ENCODE measurements at places on chromosomes 2 and 18.

DNA sequence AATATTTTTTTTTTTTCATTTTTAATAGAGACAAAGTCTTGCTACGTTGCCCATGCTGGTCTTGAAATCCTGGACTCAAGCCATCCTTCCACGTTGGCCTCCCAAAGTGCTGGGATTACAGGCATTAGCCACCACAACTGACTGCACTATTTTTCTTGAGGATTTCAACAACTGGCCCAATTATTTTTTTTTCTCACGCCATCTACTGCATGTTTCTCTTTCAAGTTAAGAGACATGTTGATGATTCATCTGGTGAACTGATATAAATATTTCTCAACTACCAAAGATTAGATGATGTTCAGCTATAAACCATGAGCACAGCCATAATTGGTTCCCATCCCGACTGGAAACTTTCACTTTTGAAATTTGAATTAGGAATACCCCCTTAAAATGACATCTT lies 688.4 kb upstream of the SYT4 start:
- no peak for DNase-seq

DNA sequence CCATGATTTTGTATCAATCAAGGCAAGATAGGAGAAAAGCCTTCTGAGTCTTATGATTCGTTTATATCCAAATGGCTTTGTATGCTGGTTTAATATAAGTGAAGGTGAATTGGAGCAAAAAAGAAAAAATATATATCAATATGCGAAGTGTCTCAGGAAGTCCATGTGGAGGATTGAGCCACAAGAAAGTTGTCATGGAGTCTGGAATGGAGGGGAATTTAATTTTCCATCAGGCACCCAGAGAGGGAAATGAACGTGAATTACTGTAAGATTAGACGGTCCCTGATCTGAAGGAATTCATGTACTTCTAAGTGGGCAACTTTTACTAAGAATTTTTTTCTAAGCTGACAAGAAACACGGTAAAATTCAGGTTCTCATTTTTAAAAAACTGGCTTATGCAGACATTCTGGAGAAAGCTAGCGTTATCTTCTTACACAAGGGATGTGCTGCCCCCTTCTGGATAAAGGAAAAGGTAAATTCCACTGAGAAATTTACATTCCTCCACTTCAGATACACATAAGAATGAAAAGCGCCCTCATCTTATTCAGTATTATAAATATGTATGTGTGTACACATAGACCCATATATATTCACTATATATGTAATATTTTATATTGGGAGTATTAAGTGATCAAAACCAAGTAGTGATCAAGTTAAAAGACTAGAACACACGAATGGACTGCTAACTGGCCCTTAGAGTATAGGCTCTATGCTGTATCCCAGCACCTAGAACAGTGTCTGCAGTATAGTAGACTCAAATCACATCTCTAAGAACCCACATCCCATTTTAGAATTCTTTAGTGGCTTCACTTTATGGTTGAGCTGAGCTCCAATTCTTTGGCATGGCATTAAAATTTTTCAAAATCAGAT lies 289.0 kb upstream of the TFPI start:
- DNase-seq, result peak; percentile 36

- DNase-seq, result no peak
Measured at GRCh38 chr2:216349366-216349765, 22.9 kb downstream of the MARCHF4 start.

DNA sequence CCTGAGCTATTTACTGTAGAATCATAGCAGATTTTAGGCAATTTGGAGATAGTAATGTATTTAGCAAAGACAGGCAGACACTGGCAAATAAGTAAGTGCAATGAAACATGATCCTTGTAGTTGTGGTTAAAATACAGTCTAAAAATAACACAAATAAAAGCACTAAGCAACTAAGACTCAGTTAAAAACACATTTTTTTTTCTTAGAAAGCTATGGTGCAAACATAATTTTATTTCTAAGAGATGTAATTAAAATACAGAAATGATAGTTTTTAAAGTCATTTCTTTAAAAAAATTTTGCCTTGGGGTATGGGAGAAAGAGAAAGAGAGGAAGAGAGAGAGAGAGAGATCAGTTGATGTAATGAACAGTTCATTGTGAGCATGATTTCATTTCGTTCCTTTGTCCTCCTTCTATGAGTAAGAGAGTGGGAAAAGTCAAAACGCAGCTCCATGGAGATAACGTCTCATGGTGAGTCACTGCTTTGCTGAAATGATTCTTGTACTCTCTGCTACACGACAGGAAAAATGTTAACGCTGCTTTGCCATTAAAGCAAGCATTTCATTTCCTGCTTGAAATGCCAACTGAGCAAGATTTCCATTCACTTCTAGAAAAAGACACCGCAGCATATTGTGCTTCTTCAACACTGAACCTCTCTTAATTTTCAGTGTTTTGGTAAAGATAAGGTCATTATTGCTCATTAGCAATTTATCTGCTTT lies 61.3 kb upstream of the PGAP1 start:
- DNase-seq, result peak; percentile 80

- no peak for DNase-seq
Measured at GRCh38 chr2:21024722-21025389, 19.0 kb downstream of the APOB start.

GRCh38 chr2:21599417-21599816 lies 475.6 kb downstream of the TDRD15 start:
- no peak for DNase-seq

DNA sequence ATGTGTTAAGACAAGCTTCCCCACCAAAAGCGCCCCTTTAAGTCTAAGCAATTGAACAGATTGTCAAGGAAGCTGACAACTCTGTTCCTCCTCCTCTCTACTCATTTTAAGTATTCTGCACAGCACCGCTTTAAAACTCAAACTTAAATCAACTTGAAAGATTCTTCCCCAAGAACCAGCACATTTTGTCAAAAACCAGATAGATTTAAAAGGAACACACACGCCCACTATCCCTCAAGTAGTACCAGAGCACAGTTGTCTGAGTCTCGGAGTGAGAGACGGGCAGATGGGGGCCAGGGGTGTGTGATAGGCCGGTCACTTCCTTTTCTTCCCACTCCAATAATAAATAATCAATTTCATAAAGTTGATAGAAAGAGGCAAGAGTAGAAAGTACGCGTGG lies 67.7 kb upstream of the POU3F3 start:
- peak; percentile 56 for DNase-seq

- no peak for DNase-seq
Measured at GRCh38 chr2:48264627-48265026, 265.3 kb upstream of the STON1 start.

Data from putamen (tissue), 1 donor.